ENCODE measurements at places on chromosomes 7 and 10.

- no peak for DNase-seq
Measured at GRCh38 chr7:3244241-3244814, 56.7 kb upstream of the SDK1 start.

GRCh38 chr10:86327954-86328725 is 38.5 kb downstream of the GRID1 start:
- no peak for DNase-seq

DNA sequence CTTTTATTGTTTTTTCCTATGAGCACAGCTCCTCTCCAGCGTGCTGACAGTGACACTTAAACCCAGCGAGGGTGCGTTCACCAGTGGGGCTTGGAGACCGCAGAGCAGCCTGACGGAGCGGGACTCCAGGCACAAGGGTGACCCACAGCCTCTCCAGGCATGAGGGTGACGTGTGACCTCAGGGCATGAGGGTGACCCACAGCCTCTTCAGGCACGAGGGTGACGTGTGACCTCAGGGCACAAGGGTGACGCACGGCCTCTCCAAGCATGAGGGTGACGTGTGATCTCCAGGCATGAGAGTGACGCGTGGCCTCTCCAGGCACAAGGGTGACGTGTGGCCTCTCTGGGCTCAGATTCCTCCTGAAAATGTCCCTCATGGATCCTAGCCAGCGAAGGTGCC is 164.3 kb upstream of the TCERG1L start:
- DNase-seq = no peak

- peak; percentile 45 for DNase-seq
Measured at GRCh38 chr10:73096041-73096448, 621 bp downstream of the P4HA1 start.

- DNase-seq = no peak
Measured at GRCh38 chr10:26821699-26822570, 38.8 kb downstream of the ABI1 start.

DNA sequence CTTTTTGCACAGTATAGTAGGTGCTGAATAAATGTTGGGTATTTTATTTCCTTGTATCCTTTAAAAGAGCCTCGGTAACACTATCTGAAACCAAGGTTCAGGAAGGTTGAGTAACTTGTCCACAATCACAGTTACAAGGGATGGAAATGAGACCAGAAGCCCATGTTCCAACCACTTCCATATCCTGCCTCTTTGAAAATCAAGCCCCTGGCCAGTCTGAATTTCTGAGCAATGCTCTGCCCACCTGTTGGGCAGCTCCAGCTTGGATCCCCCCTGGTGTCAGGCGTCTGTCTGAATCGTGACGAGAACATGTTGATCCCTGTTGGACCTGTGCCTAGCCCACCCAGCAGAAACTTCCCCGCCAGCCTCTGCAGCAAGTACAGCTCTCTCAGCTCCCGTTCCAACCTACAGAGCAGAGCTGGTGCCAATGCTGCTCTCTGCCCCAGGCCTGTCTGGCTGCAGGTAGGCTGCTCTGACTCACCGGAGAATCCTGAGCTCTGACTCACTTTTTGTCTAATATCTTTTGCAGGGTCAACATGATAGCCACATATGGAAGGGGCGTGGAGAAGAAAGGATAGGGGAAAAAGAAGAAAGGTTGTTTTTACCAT is 595.5 kb downstream of the INHBA start:
- no peak for DNase-seq

- no peak for DNase-seq
Measured at GRCh38 chr7:29146888-29147609, 712 bp upstream of the CPVL start.

GRCh38 chr7:88092676-88092999 is 127.2 kb downstream of the SRI start:
- no peak for DNase-seq

DNA sequence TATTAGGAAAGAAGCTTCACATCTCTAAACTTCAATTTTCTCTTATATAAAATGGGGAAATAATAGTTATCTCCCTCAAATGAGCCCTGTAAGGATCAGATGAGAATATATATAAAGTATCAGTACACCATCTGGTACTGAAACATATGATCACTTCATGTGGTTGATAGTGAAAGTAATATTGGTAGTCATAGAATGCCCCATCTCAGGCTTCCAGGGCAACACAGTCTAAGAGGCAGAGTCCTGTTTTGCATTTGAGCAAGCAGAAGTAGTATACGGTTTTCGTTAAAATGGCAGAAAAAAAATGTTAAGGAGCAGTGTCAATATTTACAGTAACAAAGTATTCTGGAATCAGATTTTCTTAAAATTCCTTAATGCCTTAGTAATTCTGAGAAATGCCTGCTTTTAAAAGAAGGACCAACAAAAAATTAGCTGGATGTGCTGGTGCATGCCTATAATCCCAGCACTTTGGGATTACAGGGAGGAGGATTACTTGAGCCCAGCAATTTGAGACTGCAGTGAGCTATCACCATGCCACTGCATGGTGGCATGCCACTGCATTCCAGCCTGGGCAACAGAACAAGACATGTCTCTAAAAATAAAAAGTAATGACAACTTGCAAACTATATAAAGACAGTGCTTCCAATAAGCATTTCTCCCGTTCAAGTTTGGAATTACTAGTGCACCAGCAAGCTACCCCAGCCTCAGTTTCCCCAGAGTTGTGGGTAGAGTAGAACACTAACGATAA is 19.8 kb downstream of the KBTBD2 start:
- DNase-seq = no peak

DNA sequence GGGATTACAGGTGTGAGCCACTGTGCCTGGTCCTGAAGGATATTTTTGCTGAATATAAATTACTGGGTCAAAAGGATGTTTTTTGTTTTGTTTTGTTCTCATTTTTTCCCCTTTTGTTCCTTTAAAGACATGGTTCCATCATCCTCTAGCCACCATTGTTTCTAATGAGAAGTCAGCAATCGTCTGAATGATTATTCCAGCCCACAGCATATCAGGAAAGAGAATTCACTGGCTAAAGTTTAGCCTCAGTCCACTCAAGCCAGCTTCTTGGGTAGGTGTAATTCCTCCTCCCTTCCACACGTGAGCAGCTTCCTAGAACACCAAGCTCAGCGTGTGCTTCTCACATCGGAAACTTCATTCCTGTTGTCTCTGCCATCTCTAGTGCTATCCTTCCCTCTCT is 112.8 kb upstream of the INSIG1 start:
- no peak for DNase-seq

GRCh38 chr7:2559283-2559950 is 638 bp downstream of the IQCE start:
- DNase-seq = no peak

DNA sequence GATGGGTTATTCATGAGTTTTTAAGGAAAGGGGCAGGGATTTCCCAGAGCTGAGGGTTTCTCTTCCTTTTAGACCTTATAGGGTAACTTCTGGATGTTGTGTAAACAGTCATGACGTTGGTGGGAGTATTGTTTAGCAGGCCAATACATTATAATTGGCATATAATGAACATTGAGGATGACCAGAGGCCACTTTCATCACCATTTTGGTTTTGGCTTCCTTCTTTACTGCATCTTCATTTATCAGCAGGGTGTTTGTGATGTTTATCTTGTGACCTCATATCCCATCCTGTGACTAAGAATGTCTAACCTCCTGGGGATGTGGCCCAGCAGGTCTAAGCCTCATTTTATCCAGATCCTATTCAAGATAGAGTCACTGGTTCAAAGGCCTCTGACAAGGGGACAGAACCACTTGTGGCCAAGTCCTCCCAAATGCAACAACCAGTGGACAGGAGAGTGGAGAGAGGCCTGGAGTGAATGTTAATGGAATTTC is 77.3 kb upstream of the RPA3 start:
- DNase-seq = no peak

DNA sequence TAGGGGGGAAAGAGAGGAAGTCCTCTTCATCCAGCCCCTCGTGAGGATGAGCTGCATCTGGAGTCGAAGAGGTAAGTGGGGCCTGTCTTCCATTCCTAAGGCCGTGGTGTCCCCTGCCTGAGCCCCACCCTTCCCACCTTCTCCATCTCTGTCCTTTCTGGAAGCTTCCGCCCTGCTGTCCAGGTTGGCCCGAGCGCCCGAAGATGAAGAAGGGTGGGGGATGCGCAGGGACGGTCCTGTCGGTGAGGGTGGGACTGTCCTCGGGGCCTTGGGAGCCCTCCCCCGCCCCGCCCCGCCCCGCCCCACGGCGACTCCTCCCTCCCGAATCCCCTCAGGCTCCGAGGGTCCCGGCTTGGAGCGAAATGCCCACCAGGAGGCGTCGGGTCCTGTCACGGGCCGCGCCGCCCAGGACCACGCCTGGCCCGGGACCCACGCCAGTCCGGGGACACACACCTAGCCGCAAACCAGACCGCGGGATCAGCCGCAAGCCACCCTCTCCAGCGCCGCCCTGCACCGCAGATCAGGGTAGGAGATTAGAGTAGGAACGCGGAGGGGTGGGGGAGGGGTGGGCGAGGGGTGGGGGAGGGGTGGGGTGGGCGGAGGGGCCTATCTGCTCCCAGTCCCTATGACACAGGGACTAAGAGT is 15.3 kb downstream of the GPRIN2 start:
- DNase-seq = no peak

DNA sequence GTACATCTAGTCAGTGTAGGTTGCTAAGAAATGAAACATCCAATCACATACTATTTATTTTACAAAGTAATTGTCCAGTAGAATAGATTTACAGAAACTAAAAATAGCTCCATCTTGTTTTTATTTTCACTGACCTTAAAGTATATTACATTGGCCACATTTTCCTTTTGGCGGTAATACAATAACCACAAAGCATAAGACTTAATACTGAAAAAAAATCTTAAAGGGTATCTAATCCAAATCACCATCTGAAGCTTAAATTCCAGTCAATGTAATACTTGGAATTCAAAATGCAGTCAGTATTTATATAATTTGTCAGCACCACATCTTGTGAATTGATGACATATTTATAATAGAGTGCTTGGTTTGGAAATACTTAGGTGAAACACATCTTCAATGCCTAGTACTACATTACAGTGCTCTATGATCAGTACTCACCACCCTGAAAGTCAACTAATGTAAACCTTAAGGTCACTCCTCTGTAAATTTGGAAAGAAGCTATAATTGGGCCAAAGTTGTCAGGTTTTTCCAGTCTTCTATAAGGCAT is 8.9 kb downstream of the ANKMY2 start:
- no peak for DNase-seq

Data from stimulated activated CD4-positive, alpha-beta T cell treated with anti-CD3 and anti-CD28 coated beads, Interleukin-1b, Interleukin-23, amount 100 ng/mL, for 1 hour (primary cell).